Ascending aorta (tissue), 2 donors: ENCODE measurements at places on chromosomes 7 and 10. TPM values are rescaled to one million over a fixed set of nuclear protein-coding genes. Genes with fewer than 3 reads are reported as not detected.

DNA sequence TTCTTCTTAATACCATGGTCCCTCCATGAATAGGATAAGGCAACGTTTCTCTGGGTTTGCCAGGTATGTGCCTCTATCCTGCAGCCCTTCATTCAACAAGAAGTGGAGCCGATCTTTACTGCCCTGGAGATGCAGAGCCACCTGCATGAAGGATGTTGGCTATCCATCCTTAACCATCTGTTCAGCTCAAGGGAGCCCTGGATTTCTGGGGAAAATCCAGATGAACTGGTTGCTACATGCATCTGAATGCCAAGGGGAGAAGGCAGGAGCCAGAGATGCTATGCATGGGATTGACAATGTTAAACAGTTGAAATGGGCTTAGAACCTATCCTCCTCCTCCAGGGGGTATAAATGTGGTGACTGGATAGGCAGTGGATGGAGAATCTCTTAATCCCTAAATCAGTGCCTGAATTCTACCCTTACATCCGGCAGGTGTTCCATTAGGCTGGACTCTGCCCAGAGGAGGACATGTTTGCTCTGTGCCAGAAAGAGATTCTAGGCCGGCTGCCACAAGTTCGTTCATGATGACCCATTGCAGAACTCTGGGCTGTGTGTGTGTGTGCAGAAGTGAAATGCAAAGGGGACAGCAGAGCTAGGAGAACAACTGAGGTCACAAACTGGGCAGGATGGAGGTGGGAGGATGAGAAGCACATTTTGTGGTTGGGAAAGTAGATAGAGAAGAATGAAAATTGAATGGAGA is 15.6 kb downstream of the CPED1 start:
- no peaks in the 10 kb centered on the region for H3K36me3 ChIP-seq
- peaks cover 2% of the 10 kb centered on the region for H3K4me1 ChIP-seq
- DNase-seq, result no peak
- H3K4me3 ChIP-seq, result no peak overlapping the region

Gene ELAPOR2
- total RNA-seq, result 1.1 TPM

Gene VSTM4
- 17.7 TPM for total RNA-seq

Gene IFT22
- total RNA-seq, result 19.8 TPM

GRCh38 chr10:30489346-30489745 is 55.4 kb downstream of the MAP3K8 start:
- H3K4me3 ChIP-seq, result no peak overlapping the region
- H3K27ac ChIP-seq, result no peak overlapping the region
- no peak for DNase-seq
- H3K36me3 ChIP-seq, result no peaks in the 10 kb centered on the region
- no peaks in the 10 kb centered on the region for H3K27me3 ChIP-seq

GRCh38 chr7:128940494-128941322 is 3.0 kb downstream of the IRF5 start:
- H3K27me3 ChIP-seq, result no peaks in the 10 kb centered on the region
- H3K36me3 ChIP-seq, result no peaks in the 10 kb centered on the region
- H3K27ac ChIP-seq, result no peak overlapping the region
- DNase-seq, result peak; percentile 78

- no peaks in the 10 kb centered on the region for H3K4me1 ChIP-seq
- H3K27me3 ChIP-seq, result no peaks in the 10 kb centered on the region
- H3K4me3 ChIP-seq, result no peak overlapping the region
Observed at GRCh38 chr7:112744818-112745217, 45.4 kb downstream of the TMEM168 start.

GRCh38 chr7:73960548-73960947 is 67.4 kb upstream of the ELN start:
- H3K27ac ChIP-seq, result no peak overlapping the region
- no peaks in the 10 kb centered on the region for H3K4me1 ChIP-seq
- DNase-seq, result no peak
- H3K27me3 ChIP-seq, result no peaks in the 10 kb centered on the region
- H3K4me3 ChIP-seq, result no peak overlapping the region
- no peaks in the 10 kb centered on the region for H3K36me3 ChIP-seq

Gene COL17A1
- 0.64 TPM for total RNA-seq

Gene PAX2
- not detected for total RNA-seq

DNA sequence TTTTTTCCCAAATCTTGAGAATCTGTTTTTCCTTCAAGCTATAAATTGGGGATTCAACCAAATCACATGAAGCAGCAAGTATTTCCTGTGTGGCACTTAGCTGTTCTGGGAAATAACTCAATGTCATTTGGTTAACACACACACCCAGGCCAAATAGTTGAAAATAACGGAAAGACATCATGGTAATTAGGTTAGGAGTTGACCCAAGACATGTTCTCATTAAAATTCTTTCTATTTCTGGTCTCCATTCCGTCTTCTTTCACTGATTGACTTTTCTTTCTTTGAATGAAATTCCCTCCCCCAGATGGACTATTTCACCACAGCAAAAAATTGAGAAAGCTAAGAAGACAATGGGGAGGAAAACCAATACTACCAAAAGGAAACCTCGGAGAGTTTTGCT is 30.5 kb downstream of the NRP1 start:
- no peak overlapping the region for H3K4me3 ChIP-seq
- no peak for DNase-seq
- no peaks in the 10 kb centered on the region for H3K27me3 ChIP-seq

Gene GRM3
- total RNA-seq, result not detected

DNA sequence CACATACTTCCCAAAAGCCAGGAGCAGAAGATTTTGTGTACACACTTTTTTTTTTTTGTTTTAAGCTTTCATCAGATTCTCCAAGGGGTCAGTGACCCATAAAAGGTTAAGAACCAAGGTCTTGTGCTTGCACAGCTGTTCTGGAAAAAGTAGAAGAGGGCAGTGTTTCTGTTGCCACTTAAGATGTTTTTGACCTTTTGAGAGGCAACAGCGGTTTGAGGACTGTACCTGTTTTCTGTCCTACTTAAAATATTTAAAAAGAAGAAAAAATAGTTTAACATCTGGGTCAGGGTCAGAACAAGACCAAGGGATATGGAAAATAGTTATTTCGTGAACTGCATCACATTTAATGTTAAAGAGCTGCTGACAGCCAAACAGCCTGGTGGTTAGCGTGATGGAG is 32.9 kb downstream of the AUTS2 start:
- no peak for DNase-seq
- H3K4me1 ChIP-seq, result no peaks in the 10 kb centered on the region
- no peak overlapping the region for H3K4me3 ChIP-seq
- H3K27me3 ChIP-seq, result no peaks in the 10 kb centered on the region

DNA sequence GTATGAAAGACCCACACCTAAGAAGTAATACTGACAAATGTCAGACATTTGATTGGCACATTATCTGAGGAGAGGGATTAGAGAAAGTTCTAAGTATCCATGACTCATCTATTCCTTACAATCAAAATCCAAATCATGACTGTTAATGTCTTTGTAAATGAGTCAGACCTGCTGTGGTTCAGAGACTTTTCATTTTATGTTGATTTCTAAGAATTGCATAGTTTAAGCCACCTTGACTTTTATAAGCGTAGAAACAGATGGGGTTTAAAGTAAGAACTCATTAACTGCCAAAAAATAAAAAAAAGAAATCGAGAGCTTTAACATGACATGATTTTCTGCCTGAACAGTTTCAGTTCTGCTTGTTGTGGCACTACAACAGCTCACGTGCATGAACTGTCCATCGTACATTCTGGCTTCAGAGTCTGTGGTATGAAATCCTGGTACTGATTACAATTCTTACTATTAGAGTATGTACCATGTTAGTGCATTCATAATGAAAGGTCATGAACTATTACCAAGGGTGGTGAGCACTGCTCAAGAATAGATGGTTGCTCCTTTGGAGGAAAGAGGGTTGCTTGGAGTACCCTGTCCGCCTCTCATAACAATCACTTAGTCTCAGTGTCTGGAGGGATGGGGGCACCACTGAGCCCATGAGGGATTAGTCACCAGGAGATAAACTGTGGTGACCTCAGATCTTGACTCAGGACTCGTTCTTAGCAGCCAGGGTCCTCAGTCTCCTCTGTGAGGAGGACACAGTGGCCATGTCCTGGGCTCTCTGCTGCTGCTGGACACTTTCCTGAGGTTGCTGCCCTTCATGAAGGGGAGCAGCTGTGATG is 42.2 kb downstream of the ACSM6 start:
- no peak overlapping the region for H3K4me3 ChIP-seq
- DNase-seq, result no peak
- no peaks in the 10 kb centered on the region for H3K27me3 ChIP-seq
- H3K36me3 ChIP-seq, result peaks cover 40% of the 10 kb centered on the region
- no peaks in the 10 kb centered on the region for H3K4me1 ChIP-seq

Gene HOXA4
- total RNA-seq, result 2.1 TPM

Gene SCART1
- 4.8 TPM for total RNA-seq

Gene FOXP2
- total RNA-seq, result 11.0 TPM

GRCh38 chr7:28466341-28466740 is 54.0 kb downstream of the CREB5 start:
- no peaks in the 10 kb centered on the region for H3K36me3 ChIP-seq
- H3K4me3 ChIP-seq, result no peak overlapping the region
- no peaks in the 10 kb centered on the region for H3K4me1 ChIP-seq
- no peak for DNase-seq
- no peak overlapping the region for H3K27ac ChIP-seq
- no peaks in the 10 kb centered on the region for H3K27me3 ChIP-seq

DNA sequence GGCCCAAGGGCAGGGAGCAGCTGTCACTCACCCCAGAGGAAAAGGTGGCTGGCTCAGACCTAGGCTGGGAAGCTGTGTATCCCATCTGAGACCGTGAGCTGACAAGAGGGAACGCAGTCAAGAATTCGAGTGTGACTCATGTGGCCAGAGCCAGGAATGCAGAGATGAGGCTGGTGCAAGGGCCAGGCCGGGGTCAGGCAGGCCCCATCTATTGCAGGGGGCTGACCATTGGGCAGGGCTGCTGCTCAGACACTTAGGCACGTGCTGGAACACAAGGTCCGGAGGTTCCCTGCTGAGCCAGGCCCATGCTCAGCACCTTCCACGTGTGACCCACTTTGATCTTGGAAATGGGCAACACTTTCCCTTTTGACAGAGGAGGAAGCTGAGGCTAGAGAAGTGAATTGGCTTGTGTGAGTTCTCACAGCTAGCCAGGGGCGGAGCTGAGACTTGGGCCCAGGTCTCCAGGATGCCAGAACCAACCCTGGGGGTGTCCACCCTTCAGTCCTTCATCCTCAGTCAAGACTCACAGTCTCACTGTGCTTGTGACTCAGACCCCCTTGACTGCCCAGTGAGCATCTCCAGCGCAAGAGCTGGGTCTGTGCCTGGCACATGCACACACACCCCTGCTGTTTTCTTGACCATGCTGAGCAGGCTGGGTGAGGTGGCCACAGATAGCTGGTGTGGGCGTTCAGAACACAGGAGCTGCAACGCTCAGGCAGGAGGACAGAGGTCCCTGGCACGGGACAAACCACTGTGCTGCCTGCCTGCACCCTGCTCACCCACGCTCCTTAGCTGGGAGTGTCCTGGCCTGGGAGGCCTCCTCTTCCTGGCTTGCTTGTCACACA is 47.6 kb upstream of the PPIF start:
- DNase-seq, result no peak
- peaks cover 14% of the 10 kb centered on the region for H3K4me1 ChIP-seq
- H3K27ac ChIP-seq, result peak overlapping the region; percentile 70

- H3K27me3 ChIP-seq, result no peaks in the 10 kb centered on the region
- DNase-seq, result no peak
- H3K36me3 ChIP-seq, result no peaks in the 10 kb centered on the region
Observed at GRCh38 chr10:89554433-89554832, 19.0 kb upstream of the SLC16A12 start.

Gene LRCH4
- total RNA-seq, result 113 TPM

DNA sequence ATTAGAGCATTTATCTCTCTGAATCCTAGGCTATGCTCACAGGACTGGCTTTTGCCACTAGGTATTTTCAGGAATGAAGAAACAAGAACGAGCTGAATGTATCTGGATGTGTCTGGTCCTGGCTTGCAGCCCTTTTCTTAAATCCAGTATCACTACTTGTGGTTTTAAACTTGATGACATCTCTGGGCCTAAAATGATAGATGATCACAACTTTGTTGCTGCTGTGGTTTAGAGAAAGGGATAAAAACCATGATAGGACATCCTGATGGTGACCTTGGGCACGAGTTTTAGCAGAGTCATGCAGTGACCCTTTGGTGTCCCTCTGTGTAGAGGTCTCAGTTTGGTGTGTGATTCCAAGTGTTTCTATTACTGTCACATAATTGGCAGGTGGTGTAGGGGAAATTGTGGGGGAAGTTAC is 31.7 kb upstream of the SEMA3C start:
- H3K4me3 ChIP-seq, result no peak overlapping the region
- H3K36me3 ChIP-seq, result no peaks in the 10 kb centered on the region
- H3K27ac ChIP-seq, result no peak overlapping the region
- H3K27me3 ChIP-seq, result no peaks in the 10 kb centered on the region
- DNase-seq, result no peak

DNA sequence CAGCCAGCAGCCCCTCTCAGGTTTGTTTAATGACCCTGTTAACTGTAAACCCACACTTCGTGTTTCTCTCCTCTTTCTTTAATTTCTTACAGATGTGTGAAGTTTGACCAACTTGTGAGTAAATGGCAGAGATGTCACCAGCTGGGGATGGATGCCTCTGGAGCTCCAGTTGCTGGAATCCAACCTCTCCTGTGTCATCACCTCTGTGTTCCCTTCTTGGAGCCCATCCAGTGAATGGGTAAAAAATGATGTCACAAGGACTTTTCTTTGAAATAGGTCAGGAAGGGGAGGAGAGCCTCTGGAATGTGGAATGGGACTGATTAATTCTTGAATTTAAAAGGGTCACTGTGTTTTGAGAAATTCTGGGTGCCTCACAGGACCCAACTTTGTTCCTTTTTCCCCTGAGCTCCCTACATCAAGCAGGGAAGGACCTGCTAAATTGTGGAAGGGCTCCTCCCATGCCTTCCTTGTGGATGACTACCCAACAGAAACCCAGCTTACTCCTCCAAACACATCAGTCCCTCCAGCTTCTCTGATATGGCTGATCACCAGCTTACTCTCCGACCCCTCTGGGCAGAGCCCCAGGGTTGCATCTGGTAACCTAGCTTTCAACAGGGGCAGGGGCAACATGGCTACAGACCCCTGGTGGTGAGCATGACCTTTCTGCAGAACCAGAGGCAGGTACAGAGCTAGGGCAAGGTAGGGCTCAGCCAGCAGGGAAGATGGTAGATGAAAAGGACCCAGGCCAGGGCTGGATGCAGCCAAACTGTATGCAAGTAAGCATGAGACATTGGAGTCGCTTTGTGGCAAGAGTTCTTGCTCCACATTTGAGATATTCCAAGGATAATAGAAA is 67.5 kb downstream of the STRA8 start:
- no peak overlapping the region for H3K27ac ChIP-seq
- H3K36me3 ChIP-seq, result no peaks in the 10 kb centered on the region
- H3K4me3 ChIP-seq, result no peak overlapping the region
- H3K4me1 ChIP-seq, result no peaks in the 10 kb centered on the region

- peaks cover 5% of the 10 kb centered on the region for H3K4me1 ChIP-seq
- peaks cover 6% of the 10 kb centered on the region for H3K27me3 ChIP-seq
- DNase-seq, result no peak
- no peak overlapping the region for H3K27ac ChIP-seq
Observed at GRCh38 chr10:60737242-60737641, 41.0 kb upstream of the CDK1 start.
